ENCODE measurements at places on chromosomes 1 and 21. TPM values are rescaled to one million over a fixed set of nuclear protein-coding genes. Genes with fewer than 3 reads are reported as not detected.

- no peak for DNase-seq
Measured at GRCh38 chr21:33963848-33964555, 48.4 kb upstream of the ATP5PO start.

DNA sequence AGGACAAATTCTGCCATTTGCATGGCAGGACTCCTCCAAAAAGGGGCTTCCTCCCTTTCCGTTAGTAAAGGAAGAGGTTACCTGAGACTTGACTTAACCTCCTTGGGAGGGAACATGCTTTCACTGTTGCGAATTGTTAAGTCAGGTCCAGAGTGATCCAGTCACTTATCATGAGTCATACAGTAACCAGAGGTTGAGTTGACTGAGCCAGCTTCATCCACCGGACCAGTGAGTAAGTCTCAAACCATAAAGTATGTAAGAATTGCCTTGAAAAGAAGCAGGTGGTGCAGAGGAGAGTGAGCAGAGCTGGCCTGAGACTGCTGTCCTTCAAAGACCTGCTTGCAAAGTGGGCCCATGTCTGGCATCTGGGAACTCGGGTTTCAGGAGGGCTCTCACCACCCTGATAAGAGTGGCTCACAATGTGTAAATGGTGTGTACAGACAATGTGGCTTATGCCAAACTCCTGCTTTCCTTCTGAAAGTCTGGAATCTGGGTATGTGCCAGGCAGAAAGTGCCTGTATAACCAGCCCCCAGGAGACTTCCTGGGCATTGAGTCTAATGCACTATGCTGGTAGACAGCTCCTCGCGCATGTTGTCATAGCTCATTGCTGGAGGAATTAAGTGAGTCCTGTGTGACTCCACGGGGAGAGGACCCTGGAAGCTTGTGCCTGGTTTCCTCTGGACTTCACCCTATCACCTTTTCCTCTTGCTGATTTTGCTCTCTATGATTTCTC, 84.3 kb upstream of the KLHDC7A start:
- DNase-seq, result peak; percentile 21

GRCh38 chr1:206070627-206071304, 17.8 kb downstream of the RHEX start:
- no peak for DNase-seq

DNA sequence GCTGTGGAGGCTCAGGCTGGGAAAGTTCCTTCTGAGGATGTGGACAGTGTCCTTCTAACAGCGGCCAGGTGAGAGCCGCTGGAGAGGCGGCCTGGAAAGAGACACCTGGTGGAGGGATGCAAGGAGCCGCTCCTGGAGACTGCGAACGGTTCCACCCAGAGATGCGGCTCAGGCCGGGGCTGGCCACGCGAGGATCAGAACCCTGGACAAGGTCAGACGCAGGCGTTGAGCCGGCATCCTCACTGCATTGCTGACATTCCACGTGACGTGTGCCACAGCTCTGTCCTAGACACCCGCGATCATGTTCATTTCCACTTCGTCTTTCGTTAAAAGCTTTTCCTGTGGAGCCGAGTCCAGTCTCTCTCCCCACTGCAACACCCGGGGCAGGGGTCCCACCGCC, 28.8 kb downstream of the CFAP74 start:
- DNase-seq, result no peak

GRCh38 chr1:181858135-181858534, 203.4 kb downstream of the ZNF648 start:
- no peak for DNase-seq

- peak; percentile 44 for DNase-seq
Measured at GRCh38 chr1:232705815-232706575, 76.1 kb upstream of the SIPA1L2 start.

GRCh38 chr1:117167402-117167801, 43.3 kb downstream of the VTCN1 start:
- DNase-seq, result peak; percentile 38

The SH3D21 gene
- total RNA-seq, result 14.4 TPM

The RAB42 gene
- 6.1 TPM for total RNA-seq

The PTGFRN gene
- 25.7 TPM for total RNA-seq

The SLAMF7 gene
- not detected for total RNA-seq
